ENCODE measurements at places on chromosomes 7 and 10.
A peak's percentile ranks its signal among the peaks of the same experiment; 100 is the strongest.

DNA sequence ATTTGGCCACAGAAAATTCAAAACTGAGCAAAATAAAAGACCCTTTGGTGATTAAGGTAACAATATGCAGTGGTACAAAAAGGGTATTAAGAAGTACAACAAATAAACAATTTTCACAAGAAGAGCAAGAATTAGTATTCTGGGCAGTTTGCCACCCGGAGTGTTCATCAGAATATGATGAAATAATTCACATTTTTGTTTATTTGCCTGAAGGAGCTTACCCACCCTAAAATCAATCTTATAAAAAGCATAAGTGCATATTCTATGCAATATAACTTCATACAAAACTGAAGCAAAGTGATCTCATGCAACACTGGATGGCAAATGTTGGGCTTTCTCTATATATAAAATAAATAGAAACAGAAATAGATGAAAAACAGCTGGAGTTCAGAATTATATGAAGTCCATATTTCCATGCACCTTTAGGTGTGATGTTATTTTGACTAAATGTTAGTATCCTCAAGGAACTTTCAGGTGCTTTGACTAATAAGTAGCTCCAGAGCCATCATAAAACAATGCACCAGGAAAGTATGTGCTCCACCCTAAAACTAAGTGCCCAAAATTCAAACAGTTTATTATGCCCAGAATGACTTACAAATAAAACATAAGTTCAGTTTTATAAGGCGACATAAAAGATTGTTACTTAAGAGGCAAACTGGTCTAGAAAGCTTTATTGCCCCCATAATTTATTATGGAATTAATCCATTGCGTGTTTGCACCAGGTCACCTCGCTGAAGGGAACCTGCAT lies 474.3 kb downstream of the SEMA3D start:
- DNase-seq, result no peak

- peak; percentile 50 for DNase-seq
These were observed 707 bp upstream of the GHITM start for GRCh38 chr10:84138478-84139125.

GRCh38 chr7:93301736-93302135 lies 69.6 kb downstream of the VPS50 start:
- no peak for DNase-seq

GRCh38 chr10:120111628-120112027 lies 219.1 kb downstream of the SEC23IP start:
- no peak for DNase-seq

DNA sequence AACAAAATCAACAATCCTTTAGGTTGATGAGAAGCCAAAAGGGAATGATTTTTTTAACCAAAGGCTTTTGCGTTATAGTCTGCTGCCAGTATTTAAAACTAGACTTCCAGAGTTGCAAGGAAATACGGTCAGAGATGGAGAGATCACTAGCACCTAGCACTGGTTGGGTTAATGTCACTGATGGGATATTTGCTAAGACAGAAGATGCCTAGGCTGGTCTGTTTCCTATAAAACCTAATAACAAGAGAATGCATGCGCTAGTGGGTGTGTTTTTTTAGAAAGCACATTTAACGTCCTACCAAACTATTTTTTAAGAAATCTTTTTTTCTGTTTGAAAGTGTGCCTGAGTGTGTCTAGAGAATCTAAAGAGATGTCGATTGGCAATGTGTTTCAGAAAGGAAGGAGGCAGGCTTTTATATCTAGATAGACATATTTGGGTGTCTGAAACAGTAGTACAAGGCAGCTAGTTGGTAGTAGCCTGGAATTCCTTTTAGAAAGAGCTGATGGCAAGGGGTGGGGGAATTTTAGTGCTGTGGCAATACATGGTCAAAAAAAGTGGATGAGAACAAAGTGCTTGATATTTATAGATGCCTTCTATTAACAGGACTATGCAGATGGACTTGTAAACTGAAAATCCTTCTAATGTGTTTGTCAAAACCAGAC lies 863 bp downstream of the CALD1 start:
- no peak for DNase-seq

DNA sequence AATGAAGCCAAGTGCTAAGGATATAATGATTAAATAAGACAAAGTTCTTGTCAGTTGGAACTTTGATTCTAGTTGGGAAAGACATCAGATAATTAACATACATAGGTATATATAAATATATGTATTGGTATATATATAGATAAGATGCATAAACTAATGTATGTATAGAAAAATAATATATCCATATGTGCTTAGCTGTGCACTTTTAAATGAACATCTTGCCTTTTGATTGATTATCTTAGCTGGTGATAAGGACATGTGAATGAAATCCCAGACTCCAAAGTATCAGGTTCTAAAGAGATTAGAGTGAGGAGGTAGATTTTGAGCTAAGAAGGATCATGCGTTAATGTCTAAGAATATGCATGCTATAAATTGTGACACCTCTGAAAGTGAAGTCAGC lies 357.6 kb downstream of the GFRA1 start:
- no peak for DNase-seq

- DNase-seq, result peak; percentile 16
These were observed 35.3 kb upstream of the EGR2 start for GRCh38 chr10:62851442-62851841.

DNA sequence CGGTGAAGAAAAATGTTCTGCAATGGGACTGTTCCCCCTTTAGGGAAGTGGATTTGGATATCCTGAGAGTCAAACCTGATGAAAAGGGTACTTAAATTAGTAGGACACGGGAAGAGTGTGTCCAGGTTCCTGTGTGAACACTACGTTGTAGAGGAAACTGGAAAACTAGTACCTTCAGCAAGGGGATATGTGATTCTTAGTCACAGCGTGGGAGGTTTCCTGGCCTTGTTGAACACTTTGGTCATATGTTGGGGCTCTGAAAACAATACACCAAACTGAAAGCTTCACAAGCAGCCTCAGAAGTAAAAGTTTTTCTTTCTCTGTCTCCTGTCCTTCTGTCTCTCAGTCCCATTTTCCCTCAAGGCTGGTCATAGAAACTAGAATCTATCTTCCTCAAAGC lies 306.9 kb upstream of the GLI3 start:
- no peak for DNase-seq

- DNase-seq, result no peak
These were observed 237.4 kb downstream of the SEMA3D start for GRCh38 chr7:84949501-84949900.

GRCh38 chr10:30719832-30720231 lies 90.3 kb upstream of the LYZL2 start:
- no peak for DNase-seq

- DNase-seq, result no peak
These were observed 407.1 kb upstream of the PFKP start for GRCh38 chr10:2660276-2660675.

- DNase-seq, result no peak
These were observed 212.8 kb downstream of the TRIL start for GRCh38 chr7:28745351-28745750.

- peak; percentile 30 for DNase-seq
These were observed 3.4 kb downstream of the HIPK2 start for GRCh38 chr7:139774376-139774775.

DNA sequence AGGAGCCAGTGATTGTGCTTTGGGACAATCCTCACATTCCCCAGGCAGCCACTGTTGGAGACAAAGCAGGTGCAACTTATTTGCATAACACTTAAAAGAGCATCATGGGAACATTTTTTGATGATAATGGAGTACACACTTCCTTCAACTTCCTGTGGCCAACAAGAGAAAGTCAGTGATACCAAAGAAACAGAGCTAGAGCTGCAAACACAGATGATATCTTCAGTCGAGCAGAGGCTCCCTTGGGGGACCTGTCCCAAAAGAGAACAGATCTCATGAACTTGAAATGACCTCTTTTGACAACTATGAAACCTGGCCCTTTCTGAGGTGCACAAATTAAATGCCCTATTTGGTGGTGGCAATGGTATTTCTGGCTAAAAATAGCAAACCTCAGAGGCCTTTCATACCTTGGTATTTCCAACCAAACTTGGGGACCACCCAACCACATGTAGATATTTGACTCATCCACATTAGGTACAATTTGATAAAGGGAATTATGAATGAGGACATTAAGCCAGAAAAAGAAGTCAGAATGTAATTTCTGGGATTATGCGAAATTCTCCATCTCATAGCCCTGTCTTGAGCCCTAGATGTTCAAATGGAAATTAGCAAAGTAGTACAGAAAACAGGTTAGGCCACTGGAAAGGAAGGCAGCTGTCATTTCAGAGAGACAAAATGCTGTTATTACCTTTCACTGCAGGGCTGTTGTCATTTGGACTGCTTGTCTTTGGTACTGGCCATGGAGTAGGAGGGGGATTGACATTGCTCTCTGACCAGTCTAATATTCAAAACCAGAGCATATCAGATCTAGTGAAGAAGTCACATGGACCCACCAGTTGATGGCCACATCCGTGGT lies 146.2 kb downstream of the ICA1 start:
- no peak for DNase-seq

DNA sequence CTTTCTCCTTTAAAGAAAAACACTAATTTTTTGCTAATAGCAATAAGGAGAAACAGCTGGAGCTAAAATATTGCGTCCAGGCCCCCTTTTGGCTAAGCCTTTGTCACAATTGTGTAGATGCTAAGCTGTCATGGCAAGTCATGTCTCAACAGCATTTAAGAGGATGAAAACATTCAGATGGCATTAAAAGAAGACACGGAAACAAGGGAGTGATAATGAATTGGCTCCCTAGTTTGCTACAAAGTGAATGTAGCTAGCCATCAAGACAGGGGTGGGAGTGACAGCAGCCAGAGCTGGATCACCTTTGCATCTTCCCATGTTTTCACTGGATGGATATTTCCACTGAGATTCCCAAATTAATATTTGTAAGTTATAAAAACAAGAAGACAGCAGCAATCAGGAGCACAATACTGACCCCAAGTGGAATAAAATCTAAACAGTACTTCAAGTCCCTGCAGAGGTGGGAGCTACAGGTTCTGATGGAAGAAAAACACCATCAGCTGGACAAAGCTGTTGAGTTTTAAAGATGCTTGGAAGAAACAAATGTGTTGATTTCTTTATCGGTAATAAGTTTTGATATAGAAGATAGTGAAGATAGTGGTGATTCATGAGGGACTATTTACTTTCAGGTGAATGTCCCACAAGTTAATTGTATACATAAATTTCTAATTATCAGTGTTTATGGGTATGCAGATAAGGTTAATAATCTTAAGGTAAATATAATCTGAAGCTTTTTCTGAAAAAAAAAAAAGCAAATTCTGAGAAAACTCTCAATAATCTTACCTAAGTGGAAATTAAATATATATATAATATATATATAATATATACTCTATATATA lies 129.4 kb downstream of the SLC16A9 start:
- DNase-seq, result no peak

- DNase-seq, result no peak
These were observed 31.0 kb upstream of the GPR26 start for GRCh38 chr10:123635131-123635530.

DNA sequence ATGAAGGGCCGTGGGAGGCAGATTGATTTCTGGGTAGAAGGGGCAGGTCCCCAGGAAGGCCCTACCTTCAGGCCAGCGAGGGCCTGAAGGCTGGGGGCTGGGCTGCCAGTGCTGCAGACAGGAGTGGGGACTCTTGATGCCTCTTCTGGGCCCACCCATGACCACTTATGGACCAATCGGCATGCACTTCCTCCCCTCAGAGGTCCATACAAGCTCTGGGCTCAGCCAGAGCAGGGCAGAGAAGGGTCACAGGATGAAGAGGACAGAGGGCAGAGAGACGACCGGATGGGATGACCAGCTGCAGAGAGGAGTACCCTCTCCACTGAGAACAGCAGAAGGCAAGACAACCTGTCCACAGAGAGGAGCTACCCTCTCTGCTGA lies 120.1 kb downstream of the DYNC2I1 start:
- peak; percentile 3 for DNase-seq

DNA sequence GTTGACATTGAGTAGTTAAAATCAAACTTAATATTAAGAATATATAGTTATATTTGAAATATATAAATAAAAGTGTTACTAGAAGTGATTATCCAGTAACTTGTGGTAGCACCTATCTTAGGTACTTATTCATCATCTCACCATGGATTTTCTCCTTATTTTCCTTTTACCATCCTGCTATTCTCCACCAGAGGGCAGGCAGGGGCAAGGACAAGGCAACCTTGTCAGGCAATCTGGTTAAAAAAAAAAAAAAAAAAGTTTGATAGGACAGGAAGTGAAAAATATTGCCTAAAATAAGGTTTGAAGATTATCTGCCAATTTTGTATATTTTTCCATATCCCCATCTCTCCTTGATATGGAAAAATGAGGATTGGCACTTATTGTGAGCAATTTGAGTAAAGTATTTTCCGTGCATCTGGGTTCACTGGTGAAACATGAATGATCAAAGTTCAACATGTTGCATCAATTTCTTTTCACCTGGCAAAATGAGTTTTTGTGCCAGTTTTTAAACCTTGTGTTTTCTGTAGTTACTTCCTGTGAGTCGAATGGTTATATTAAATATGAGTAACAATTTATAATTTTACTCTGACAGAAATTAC lies 256.7 kb downstream of the AGMO start:
- peak; percentile 53 for DNase-seq

DNA sequence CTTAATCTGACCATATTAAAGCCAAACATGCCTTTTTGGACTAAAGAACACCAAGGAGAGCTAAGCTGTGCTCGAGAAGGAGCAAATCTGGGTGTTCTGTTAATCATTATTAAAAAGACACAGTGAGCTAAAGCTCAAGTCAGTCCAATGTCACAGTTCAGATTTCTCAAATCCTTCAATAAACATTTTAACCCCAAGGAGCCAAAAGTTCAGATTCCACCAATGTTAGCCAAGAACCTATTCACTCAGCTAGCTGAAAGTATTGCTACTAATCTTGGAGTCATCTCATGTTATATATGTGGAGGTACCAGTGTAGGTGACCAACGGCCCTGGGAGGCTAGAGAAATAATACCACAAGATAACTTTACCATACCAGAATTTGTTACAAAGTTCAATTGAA lies 14.5 kb upstream of the ZNF33B start:
- DNase-seq, result no peak

DNA sequence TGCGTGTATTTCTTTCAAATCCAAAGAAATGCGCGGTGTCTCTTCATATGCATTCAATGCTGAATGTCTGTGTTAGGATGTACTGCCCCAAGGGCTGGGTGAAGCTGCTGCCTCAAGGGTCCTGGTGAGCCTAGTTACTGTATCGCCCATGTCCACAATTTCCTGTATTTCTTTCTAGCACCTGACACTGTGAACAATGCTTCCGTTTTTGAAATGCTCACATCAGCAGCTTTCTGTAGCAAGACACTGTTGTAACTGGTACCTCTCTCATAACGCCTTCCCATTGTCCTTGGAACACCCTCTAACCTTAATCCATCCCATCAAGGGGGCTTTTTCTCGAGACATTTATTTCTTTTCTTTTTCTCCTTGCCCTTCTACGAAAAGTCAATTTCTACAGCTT lies 25.1 kb downstream of the NRP1 start:
- DNase-seq, result no peak

DNA sequence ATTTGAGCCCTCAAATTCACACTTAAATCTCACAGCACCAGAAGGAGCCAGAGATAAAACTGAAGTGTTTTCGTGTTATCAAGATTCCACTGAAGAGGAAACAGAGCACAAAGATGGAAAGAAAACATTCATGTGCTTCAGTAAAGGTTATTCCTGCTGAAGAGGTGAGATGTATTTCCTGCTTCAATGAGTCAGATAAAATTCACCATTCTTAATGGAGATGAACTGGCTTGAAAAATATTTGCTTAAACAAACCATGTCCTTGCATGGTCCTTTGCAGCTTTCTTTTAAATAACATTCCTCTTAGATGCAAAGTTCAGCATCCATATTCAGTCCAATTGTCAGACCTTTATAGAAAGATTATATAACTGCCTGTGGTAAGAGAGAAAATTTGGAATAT lies 294.2 kb downstream of the IPMK start:
- no peak for DNase-seq

Measured in suppressor macrophage treated with lipopolysaccharide for 4 hours (primary cell).